ENCODE measurements at places on chromosomes 1 and 21.

- no peak for DNase-seq
Measured at GRCh38 chr21:31530364-31530763, 129.1 kb upstream of the SOD1 start.

DNA sequence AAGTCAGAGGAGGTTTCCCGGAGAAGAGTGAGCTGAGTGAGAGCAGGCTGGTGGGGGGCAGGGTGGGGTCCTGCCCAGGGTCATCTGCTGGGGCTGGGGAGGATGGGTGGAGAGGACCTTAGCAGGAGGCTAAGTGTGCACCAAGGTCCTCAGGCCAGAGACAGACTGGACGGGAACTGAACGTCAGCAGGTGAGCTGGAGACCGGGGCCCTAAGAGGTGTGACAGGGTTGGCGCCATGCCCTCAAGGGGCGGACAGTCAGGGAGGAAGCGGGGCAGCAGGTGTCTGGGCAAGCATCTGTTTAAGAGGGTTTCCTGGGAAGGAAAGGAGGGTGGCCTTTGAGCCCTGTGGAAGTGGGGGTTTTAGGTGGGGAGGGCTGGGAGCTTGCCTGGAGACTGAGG is 13.6 kb upstream of the PTPN7 start:
- no peak for DNase-seq

DNA sequence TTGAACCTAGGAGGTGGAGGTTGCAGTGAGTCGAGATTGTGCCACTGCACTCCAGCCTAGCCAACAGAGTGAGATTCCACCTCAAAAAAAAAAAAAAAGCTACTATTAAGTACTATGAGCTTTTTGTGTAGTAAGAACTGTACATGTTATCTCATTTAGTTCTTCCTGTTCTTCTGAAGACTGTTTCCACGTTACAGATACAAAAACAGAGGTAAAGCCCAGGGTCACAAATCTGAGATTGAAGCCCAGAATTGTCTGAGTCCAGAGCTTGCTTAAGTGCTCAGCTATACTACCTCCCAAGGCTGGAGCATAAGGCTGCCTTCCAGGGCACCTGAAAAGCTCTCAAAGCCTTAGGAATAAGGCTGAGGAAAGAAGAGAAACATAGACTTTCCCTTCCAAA is 2.9 kb downstream of the FABP3 start:
- no peak for DNase-seq

DNA sequence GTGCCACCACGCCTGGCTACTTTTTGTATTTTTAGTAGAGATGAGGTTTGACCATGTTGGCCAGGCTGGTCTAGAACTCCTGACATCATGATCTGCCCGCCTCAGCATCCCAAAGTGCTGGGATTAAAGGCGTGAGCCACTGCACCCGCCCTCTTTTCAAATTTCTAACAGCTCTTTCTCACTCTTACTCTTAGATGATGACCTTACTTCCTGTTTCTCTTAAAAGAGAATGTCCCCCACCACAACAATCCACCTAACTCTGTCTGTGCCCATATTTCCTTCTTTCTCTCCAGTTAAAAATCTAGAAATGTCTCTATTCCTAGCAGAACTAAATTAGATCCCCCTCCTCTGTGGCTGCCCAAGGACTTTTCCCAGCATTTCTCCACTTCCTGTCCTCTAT is 46.6 kb upstream of the RGS2 start:
- no peak for DNase-seq

GRCh38 chr1:85584264-85584781 is 3.8 kb downstream of the CCN1 start:
- no peak for DNase-seq

DNA sequence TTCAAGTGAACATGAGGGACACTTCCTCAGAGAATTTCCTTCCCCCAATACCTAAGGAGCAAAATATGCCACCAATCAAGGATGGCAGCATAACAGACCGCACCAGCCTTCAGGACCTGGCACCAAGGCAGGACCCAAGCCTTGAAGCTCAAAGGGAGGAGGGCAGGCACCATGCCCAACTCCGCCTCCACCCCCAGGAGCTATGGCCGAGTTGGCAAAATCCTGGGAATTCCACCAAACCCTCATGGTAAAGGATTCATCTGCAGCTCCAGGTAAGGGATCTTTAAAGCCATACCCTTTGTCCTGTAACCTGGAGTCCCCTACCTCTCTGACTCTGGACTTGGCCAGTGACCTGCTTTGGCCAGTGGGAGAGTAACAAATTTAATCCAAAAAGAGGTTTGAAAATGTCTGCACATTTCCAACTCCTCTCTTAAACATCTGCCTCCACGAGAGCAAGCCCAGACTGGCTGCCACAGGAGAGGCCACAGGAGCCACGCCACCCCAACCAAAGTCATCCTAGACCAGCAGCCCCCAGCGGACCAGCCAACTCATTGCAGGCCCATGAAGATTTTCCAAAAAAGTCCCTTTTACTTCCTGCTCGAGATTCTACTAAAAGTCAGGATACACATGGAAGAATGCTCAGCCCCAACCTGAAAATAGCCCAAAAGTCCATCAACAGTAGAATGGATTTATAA is 41.9 kb downstream of the NPHP4 start:
- no peak for DNase-seq

DNA sequence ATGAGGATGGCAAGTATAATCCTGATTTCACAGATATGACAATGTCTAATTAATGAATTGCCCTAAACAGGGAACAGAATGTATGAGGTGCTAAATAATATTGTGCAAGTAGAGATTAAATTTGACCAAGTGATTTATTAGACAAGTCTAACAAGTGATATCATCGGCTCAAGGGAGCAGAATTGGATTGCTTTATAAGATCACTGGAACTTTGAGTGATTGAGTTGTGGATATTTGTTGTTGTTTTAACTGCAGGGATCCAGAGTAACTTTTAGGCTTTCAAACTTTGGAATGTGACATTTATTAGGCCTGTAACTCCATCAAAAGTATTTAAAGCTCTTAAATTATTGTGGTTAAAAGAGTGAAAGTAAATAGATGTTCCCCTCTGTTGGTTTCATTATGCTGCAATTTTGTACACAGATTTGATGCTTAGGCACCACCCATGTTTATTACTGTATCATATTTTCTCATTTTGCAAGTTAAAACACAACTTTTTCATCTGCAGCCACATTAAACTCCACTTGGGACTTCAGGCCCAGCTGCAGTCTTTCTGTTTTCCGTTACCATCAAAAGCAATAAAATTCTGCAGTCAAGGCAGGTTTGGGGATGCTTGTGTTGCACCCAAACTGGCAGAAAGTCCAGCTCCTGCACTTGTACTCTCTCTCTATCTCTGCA is 206.6 kb downstream of the HLX start:
- no peak for DNase-seq

- peak; percentile 79 for DNase-seq
Measured at GRCh38 chr21:34989337-34990151, 59.6 kb downstream of the RUNX1 start.

DNA sequence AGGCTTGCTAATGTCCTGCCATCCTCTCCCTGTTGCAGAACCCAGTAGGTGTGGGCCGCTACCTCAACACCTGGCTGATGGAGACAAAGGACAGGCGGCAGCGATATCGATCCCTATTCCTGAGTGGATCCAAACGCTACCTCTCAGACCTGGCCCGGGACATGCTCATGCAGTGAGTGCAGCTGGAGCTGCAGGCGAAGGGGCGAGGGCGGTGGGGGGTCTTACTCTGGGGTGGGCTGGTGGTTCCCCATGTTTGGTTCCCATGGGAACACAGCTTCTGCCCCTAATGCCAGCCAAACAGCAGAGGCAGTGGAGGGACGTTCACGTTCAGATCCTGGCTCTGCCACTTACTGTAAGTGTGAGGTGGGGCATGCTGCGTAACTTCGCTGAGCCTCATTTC is 15.8 kb upstream of the TTC22 start:
- no peak for DNase-seq

GRCh38 chr1:232033285-232033684 is 406.7 kb downstream of the DISC1 start:
- no peak for DNase-seq

GRCh38 chr1:82269431-82269830 is 468.7 kb downstream of the ADGRL2 start:
- no peak for DNase-seq
